NCI-H524 treated with DMSO at 0.1 percent for 48 hours (cell line): ENCODE measurements at places on chromosomes 5 and 9.

DNA sequence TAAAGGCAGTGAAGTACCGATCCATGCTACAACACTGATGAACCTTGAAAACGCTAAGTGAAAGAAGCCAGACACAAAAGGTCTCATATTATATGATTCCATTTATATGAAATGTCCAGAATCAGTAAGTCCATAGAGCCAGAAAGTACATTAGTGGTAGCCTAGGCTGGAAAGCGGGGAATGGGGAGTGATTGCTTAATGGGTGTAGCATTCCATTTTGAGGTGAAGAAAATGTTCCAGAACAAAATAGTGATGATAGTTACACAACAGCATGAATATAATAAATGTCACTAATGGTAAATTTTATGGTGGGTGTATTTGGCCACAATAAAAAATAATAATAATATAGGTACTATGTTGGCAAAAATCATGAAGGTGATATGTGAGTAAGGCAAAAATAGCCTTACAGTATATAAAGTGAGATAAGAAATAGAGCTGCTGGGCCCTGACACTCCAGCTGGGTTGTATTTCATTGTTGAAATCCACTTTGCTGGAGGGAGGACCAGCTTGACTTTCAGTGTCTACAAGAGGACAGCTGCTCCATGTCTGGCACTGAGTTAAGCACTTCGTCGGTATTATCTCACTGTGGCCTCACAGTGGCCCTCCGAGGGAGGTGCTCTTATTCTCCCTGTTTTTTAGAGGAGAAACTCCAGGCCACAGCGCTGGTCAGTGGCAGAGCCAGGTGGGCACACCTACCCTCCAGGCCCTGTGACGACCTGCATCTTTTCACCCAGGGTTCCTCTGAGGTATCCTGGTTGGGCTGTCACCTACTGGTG is 22.4 kb upstream of the ANGPTL2 start:
- DNase-seq = peak; percentile 66

- DNase-seq = no peak
Measured at GRCh38 chr9:136081113-136081825, 13.8 kb downstream of the NACC2 start.

DNA sequence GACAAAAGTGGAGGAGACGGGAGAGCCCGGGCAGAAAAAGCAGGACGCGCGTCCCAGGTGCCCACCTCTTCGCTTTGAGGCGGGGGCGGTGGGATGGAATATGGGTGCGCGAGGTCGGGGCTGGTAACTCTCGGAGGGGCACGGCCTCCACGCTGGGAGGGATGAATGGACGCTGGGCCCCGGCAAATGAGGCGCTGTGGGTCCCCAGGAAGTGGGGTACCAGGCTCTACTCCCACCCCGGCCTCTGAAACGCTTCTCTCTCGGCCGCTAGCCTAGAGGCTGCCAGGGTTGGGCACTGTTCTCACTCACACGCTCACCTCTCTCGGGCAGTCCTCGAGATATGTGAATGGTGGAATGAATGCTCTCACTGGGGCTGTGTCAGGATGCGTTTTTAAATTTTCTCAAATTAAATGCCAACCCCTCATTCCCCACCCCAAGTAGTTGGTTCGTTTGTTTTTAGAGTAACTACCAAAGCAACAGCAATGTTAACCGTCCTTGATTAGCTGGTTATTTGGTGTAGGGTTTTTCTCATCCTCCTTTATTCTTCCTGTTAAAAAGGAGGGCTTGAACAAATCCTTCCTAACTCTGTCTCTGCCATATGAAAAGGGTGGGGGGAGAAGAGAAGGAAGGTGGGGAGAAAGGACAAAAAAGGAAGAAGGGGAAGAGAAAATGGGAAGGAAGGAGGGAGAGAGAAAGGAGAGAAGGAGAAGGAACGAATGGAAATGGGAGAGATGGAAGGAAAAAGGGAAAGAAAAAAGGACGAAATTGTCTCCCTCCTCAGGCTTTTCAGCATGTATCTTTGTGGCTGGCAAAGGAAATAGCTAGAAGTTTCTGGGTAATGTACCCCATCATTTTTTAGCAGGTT is 1.3 kb upstream of the EBF1 start:
- DNase-seq = no peak

DNA sequence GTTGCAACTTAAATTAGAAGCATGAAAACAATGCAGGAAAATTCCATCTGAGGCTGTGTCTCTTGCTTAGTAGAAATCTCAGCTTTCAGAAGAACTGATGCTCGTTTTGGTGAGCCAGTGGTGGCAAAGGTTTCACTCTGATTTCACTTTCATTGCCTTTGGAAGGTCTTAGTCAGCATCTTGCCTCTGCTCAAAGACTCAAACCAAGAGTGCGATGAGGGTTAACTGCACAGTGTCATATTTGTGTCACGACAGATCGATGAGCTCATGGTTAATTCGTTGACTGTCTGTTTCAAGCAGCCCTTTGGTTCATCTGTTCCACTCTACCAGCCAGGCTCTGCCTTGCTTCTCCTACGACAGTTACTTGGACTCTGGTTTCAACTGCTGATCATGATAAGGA is 331.3 kb upstream of the KIF2A start:
- DNase-seq = no peak

GRCh38 chr5:51373880-51374523 is 9.2 kb upstream of the ISL1 start:
- no peak for DNase-seq
